NCI-H774 (cell line): ENCODE measurements at places on chromosomes 12 and 14.
A peak's percentile ranks its signal among the peaks of the same experiment; 100 is the strongest.

- DNase-seq: no peak
Observed at GRCh38 chr14:75418850-75419768, 8.7 kb upstream of the JDP2 start.

GRCh38 chr14:34912182-34912581 is 37.0 kb upstream of the BAZ1A start:
- no peak for DNase-seq

GRCh38 chr12:26798640-26799039 is 34.4 kb downstream of the ITPR2 start:
- DNase-seq: no peak

DNA sequence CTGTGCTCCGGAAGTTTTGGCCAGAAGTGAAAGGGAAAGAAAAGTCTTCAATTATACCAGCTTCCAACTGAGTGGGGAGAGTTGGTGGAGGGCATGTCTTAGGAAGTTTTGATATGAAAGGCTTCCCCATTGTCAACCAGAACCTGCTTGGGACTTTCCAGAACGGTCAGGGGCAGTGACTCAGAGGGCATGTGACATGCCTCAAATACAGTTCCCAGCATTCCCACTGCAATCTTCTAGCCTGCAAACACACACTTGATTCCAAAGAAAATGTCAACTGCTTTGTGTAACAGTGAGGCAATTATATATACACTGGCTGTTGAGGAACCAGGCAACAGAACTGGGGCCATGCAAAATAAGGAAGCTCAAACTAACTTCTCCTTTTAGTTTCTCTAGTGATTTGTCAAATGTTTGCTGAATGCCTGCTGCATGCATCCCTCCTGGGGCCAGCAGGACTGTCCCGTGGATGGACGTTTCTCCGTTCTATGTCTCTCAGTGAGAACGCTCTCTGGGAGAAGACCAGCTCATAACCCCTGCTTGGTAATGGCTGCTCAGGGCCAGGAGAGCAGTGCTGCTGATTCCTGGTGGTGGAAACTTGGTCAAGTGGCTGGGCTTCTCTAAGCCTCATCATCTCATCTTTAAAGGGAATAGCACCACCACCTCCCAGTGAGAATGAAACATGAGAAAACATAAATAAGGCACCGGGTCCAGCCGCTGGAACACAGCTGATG is 18.3 kb downstream of the SLC25A47 start:
- no peak for DNase-seq

- DNase-seq: no peak
Observed at GRCh38 chr12:12877781-12878455, 13.4 kb upstream of the GPRC5A start.

GRCh38 chr12:117528538-117528937 is 167.1 kb upstream of the NOS1 start:
- DNase-seq: no peak

GRCh38 chr12:111368291-111368787 is 556 bp downstream of the PHETA1 start:
- no peak for DNase-seq

GRCh38 chr12:126424696-126425095 is 1359.5 kb downstream of the AACS start:
- DNase-seq: no peak

DNA sequence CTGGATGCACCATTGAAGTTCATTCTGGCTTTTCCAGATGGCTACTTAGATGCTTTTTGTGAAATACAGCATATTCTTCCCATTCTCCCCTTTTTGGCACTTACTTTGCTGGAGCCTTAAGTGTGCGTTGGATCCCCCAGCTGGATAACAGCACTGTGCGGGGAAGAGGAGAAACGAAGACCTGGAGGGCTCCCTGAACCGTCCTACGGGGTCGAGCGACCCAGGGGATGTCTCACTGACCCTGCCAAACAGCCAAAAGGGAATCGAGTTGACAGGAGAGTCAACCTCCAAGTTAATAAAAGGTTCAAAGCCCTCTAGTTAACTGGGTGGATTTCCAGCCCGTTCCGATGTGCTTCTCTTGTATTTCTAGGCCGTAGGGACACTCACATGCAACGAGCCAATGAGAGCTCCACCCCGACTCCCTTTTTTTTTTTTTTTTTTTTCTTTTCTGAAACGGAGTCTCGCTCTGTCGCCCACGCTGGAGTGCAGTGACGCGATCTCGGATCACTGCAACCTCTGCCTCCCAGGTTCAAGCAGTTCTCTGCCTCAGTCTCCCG is 1.0 kb upstream of the CAMKK2 start:
- peak; percentile 64 for DNase-seq

DNA sequence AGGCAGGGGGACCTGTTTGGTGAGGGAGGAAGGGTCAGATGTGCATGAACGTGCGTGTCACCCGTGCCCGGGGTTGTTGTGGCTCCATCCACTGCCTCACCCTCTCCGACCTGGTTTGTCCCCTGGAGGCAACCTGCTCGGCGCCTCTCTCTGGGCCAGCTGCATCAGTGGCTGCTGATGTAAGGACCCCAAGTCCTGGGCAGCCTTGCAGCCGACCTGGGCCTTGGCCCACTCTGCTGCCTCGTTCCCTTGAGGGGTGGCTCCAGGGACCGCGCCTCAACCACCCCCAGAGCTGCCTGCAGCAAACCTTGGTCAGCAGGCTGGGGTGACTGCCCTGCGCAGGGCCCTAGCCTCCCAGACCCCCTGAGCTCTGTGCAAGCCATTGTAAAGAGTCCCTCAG is 351.7 kb downstream of the TMEM121 start:
- no peak for DNase-seq

DNA sequence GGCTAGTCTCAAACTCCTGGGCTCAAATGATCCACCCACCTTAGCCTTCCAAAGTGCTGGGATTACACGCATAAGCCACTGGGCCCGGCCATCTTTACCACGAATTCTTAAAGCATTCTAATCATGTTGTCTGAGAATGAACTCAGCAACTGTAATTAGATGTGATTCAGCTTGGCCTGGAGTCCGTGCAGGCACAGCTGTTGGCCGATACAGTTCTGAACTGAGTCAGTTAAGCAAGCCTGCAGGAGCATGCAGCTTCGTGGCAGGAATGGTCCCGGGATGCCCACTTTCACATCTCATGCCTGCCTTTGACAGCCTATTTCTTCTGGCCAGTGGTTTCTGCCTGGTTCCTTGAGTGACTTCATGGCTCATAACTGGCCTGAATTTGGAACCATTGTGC is 194.1 kb downstream of the ANO6 start:
- no peak for DNase-seq

DNA sequence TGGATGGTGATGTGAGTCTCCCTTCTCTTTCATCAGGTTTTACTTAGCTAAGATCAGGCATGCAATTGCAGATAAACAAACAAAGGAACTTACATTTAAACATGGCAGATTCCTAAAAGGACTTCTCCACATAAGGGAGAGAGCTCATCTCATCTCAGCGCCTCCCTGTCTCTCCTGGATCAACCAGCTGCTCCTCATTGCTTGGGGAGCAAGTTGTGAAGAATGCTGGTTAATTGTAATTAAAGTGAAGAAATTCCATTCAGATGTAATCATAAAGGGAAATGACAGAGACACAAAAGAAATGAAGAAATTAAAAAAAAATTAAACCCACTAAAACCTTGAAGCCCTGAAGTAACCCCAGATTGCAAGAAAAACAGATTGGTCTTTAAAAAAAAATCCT is 104.4 kb upstream of the DIO2 start:
- DNase-seq: no peak

DNA sequence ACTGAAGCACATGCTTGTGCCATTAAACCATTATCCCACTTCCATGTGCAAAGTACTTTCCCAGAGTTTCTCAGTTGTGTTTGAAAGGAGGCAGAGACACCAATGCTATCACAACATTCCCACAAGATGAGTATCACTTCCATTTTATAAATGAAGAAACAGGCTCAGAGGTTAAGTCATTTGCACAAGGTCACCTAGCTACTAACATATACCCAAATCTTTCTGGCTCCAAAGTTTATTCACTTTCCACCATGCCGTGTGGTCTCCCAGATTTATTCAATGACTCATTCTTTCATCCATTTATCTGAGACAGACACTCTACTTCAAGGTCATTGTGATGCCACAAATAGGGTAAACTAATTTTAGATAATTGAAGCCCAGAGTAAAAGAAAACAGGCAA is 9.4 kb downstream of the ART4 start:
- DNase-seq: no peak

DNA sequence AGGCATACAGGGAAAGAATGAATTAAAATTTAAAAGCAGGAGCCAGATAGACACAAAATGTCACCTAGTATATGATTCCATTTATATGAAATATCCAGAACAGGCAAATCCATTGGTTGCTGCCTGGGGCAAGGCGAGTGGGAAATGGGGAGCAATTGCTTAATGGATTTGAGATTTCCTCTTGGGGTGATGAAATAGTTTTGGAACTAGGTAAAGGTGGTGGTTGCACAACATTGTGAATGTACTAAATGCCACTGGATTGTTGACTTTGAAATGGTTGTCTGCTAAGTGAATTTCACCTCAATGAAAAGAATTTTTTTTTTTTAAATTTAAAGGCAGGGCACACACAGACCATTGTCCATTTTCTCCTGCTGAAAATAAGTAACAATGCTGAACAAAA is 61.9 kb downstream of the ABCC9 start:
- no peak for DNase-seq

- no peak for DNase-seq
Observed at GRCh38 chr14:22448905-22449599, 140.0 kb downstream of the DAD1 start.

DNA sequence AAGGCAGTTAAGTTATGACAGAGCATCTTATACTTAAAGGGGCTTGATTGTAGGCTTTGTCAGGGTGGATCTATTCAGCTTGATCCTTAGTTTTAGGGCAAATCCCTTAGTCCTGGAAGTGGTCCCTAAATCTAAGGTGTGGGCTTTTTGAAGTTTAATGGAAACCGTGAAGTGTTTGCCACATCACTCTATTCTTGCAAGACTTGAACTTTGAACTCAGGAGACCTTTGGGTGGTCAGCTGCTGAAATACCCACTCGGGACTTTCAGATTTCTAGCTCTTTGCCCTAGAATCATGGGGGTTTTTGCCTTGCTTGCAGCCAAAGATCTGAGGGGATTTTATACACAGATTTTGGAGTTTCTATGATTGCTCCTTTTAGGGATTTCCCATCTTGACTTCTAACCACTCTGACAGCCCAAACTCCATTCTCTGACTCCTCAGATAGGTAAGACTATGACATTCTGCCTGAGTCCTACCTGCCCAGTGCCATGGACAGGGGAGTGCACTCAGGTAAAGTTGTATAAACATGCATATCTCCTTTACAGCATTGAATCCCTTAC is 39.9 kb downstream of the SNAPC1 start:
- DNase-seq: no peak

DNA sequence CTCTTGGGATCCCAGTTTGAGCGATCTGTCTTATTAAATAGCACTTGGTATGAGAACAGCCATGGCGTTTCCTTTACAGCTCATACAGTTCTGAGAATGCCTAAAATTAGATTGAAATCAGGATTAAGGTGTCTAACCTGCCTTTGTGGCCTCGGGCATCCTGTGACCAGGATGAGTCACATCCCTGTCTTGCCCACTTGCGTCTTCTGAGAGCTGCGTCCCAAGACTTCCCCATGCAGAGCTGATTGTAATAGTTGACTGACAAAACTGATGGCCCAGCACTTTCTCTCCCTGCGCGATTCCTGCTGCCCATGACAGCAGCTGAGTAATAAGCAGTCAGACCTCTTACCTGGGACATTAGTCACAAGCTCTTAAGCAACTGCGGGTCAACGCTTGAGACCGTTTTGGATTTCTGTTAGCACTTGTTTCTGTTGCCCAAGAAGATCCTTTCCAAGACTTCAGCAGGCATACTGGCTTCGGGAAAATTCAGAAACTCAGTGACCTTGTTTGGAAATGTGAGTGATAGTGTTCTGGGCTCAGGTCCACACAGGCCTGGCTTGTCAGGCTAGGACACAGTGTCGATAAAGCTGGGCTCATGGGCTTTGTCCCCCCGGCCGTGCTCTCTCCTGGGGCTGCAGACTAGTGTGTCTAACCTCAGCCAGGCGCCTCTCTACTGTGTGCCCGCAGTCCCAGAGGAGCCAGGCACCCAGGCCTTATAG is 169.9 kb upstream of the HIF1A start:
- no peak for DNase-seq

DNA sequence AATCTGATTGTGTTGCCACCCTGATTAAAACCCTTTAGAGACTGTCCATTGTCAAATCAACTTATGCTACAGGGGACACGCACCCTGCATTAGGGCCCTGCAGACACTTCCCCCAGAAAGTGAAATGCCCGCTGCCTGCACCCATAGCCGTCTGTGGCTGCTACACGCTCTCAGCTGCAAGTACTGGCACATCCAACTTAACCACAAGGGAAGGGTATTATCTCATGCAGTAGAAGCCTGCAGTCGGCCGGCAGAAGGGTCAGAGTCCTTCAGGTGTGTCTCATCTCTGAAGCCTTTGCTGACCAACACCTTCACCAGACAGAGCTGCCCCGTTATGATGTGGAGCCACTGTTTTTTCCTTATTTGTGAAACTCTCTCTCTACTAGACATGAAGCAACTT is 20.8 kb downstream of the CFAP251 start:
- no peak for DNase-seq

- no peak for DNase-seq
Observed at GRCh38 chr12:1064317-1064716, 73.3 kb downstream of the ERC1 start.

- no peak for DNase-seq
Observed at GRCh38 chr12:4833053-4833452, 76.7 kb upstream of the KCNA1 start.

- no peak for DNase-seq
Observed at GRCh38 chr14:65333943-65334687, 78.4 kb upstream of the FUT8 start.

DNA sequence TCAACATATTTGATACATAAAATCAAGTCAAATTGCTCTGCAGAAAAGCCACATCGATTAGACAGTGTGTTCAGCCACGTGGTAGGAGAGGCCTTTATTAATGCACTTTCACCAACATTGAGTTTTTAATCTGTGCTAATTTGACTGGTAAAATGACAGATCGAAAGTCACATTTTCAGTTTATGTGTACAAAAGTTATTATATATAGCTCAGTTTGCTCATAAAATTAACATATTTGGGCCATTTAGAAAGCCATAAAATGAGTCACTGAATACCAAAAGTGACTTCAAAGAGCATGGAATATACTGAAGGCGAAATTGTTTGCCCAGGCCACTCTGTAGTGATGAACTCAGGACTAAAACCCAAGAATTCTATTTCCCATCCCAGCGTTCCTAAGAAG is 26.0 kb downstream of the C12orf42 start:
- DNase-seq: no peak

DNA sequence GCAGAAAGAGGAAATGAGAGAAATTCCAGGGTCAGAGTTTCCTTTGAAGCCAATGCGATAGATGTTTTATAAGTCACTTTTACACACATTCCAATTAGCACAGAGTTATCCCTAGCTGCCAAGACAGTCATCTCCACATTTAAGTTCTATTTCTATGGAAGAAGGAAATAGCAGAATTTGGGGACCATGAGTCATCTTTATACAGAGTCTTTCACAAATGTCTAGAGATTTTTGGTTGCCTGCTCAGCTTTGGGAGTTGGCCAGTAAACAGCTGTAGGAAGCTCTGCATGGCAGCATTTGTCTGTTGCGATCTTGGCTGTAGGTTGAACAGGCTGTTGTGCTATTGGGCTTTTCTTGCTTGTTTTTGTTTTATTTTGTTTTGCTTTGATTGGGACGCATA is 884.3 kb downstream of the GALC start:
- DNase-seq: no peak
